ENCODE measurements at places on chromosomes 7 and 10. TPM values are rescaled to one million over a fixed set of nuclear protein-coding genes. Genes with fewer than 3 reads are reported as not detected.

DNA sequence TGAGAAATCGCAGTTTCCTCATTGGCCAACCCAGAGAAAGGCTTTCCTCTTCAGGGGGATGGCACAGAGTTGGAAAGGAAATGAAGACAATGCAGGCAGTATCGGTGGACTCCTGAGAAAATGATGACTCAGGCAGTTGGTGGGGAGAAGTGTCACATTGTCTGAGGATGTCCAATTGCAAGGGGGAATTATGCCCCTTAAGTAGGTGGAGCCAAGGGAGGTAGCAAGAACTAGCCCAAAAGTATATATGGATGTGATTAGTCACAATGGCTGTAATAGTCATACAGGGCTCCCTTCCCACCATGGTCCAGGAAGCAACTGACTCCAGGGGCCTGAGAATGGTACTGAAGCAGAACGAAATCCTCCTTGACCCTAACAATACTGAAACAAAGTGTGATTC is 58.3 kb upstream of the EGFR start:
- H3K27me3 ChIP-seq: no peaks in the 10 kb centered on the region
- H3K36me3 ChIP-seq: no peaks in the 10 kb centered on the region
- H3K27ac ChIP-seq: no peak overlapping the region
- H3K4me1 ChIP-seq: no peaks in the 10 kb centered on the region
- no peak overlapping the region for H3K4me3 ChIP-seq

- peak; percentile 56 for DNase-seq
- peaks cover 18% of the 10 kb centered on the region for H3K4me1 ChIP-seq
- peak overlapping the region; percentile 87 for H3K27ac ChIP-seq
- no peak overlapping the region for H3K4me3 ChIP-seq
Observed at GRCh38 chr10:103679096-103679790, 176.1 kb downstream of the SH3PXD2A start.

DNA sequence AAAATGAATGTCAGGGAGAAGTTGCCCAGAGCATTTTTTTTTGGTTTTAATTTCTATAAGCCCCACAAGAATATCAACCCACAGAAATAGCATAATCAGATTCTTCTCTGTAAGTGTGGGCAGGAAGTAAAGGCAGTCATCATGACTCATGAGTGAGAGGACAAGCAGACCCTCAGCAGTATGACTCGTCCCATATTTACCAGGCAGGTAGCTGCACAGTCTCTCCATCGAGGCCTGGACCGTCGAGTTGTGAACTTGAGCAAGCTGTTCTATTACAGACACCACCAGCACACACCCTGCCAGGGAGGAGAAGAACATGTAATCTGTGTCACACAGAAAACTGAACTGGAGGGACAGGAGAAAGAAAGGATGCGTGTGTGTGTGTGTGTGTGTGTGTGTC is 37.8 kb downstream of the AOAH start:
- H3K4me1 ChIP-seq: no peaks in the 10 kb centered on the region
- no peaks in the 10 kb centered on the region for H3K27me3 ChIP-seq
- no peak overlapping the region for H3K4me3 ChIP-seq

GRCh38 chr7:113071465-113071864 is 15.2 kb downstream of the GPR85 start:
- no peak overlapping the region for H3K27ac ChIP-seq
- no peak overlapping the region for H3K4me3 ChIP-seq
- H3K36me3 ChIP-seq: no peaks in the 10 kb centered on the region
- no peaks in the 10 kb centered on the region for H3K27me3 ChIP-seq
- DNase-seq: no peak
- no peaks in the 10 kb centered on the region for H3K4me1 ChIP-seq

DNA sequence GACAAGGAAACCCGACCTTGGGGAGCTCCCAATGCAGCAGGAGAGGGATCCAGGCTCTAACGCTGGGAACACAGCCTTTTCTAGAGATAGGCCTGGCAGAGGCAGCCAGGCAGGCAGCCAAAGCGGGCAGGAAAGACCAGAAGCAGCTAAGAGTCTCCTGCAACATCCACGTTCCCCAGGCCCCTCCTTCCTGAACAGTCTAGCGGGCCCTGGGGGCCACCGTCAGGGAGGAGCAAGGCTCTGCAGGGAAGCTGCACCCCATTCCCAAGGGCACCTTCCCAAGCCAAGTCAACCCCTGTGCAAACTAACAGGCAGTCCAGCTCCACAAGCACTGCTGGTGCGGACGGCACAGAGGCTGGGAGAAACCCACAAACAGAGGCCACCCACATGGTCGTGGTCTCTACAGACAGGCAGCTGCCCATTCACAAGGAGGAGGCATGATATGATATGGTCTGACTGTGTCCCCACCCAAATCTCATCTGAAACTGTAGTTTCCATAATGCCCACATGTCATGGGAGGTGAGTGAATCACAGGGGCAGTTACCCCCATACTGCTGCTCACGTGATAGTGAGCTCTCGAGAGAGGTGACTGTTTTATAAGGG is 115.7 kb downstream of the MAD1L1 start:
- DNase-seq: no peak
- no peak overlapping the region for H3K4me3 ChIP-seq
- H3K4me1 ChIP-seq: no peaks in the 10 kb centered on the region
- no peaks in the 10 kb centered on the region for H3K36me3 ChIP-seq
- no peaks in the 10 kb centered on the region for H3K27me3 ChIP-seq

- H3K36me3 ChIP-seq: no peaks in the 10 kb centered on the region
- DNase-seq: no peak
- H3K27ac ChIP-seq: no peak overlapping the region
- no peaks in the 10 kb centered on the region for H3K27me3 ChIP-seq
- no peaks in the 10 kb centered on the region for H3K4me1 ChIP-seq
- H3K4me3 ChIP-seq: no peak overlapping the region
Observed at GRCh38 chr7:103097041-103097440, 22.1 kb downstream of the ARMC10 start.

DNA sequence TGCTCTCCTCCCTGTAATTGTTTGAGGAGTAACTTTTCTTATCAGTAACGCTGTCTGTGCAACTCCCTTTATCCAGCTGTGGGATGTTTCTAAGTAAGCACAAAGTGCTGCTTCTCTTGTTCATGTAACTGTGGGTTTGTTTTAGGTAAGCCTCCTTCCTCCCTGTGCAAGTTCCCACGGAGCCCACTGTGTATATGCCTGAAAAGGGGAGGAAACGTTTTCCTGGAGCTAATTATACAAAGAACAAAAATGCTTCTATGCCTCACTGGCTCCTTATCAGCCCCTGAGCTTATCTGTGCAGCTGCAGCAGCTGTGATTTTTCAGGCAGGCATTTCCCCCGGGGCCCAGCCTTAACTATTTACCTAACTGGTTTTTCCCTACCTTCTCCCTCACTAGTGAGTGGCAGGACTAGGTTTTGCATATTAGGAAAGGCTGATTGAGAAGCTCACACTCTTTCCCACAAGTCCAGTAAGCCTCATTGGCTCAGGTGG is 593.4 kb upstream of the GHITM start:
- no peak overlapping the region for H3K4me3 ChIP-seq
- no peaks in the 10 kb centered on the region for H3K4me1 ChIP-seq
- no peak overlapping the region for H3K27ac ChIP-seq
- no peaks in the 10 kb centered on the region for H3K27me3 ChIP-seq
- no peaks in the 10 kb centered on the region for H3K36me3 ChIP-seq

DNA sequence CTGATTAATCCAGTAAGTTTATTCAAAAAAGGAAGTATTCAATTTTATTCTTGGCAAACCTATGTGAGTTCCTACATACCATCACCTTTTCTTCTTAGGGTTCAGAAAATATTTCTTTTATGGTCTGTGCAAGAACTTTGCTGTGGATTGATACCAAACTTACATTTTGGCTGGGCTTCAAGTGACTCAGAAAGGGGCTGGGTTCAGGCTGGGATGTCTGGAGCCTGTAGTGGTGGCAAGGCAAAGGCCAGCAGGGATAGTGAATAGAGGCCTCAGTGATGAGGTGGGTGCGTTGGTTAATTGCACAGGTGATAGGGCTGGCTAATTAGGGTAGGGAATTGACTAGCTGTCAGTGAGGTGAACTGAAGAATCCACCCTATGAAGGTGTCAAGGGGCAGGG is 40.2 kb upstream of the ATXN7L1 start:
- H3K4me1 ChIP-seq: no peaks in the 10 kb centered on the region
- H3K36me3 ChIP-seq: no peaks in the 10 kb centered on the region
- DNase-seq: no peak
- H3K27me3 ChIP-seq: no peaks in the 10 kb centered on the region

GRCh38 chr10:62852961-62853702 is 37.0 kb upstream of the EGR2 start:
- DNase-seq: peak; percentile 26
- no peaks in the 10 kb centered on the region for H3K36me3 ChIP-seq
- no peak overlapping the region for H3K27ac ChIP-seq
- no peak overlapping the region for H3K4me3 ChIP-seq

GRCh38 chr7:80287400-80288174 is 153.0 kb downstream of the GNAI1 start:
- H3K36me3 ChIP-seq: no peaks in the 10 kb centered on the region
- H3K27ac ChIP-seq: no peak overlapping the region
- H3K27me3 ChIP-seq: no peaks in the 10 kb centered on the region
- no peak overlapping the region for H3K4me3 ChIP-seq

GRCh38 chr7:27533652-27534081 is 129.0 kb downstream of the HIBADH start:
- DNase-seq: no peak
- H3K4me3 ChIP-seq: no peak overlapping the region
- peaks cover 18% of the 10 kb centered on the region for H3K36me3 ChIP-seq
- H3K27ac ChIP-seq: no peak overlapping the region

Gene MUC3A
- total RNA-seq: 85.8 TPM

Gene ABCB1
- total RNA-seq: 270 TPM

Gene ATP5F1C
- total RNA-seq: 408 TPM

Gene TAS2R5
- 5.0 TPM for total RNA-seq
